Kasumi-1 (cell line): ENCODE measurements at places on chromosomes 12 and 14.

- no peak for DNase-seq
Measured at GRCh38 chr12:130446846-130447654, 109.4 kb downstream of the PIWIL1 start.

DNA sequence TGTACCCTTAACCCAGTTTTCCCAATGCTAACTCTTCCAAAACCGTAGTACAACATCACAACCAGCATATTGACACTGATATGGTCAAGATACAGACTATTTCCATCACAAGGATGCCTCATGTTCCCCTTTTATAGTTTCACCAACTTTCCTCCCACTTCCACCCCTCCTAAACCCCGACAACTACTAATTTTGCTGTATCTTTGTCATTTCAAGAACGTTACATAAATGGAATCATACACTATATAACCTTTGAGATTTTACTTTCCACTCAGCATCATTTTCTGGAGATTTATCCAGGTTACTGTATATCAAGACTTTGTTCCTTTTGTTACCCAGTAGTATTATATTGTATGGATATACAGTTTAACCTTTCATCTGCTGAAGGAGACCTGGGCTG lies 88.9 kb downstream of the MED13L start:
- DNase-seq, result no peak

DNA sequence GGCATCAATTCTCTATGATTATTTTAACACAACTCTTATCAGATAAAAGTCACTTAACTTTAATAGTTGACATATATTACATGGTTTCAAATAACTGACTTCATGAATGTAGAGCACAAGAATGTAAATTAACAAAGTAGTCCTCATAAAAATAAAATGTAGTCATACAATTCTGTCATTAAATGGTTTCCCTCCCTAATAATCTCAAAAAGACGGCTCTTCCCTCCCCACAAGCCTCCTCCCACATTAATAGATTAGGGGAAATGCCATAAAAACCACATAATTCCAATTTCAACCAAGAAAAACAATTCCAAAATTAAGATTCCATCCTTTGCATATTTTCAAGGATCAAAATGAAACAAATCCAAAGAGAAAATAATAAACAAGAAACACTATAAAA lies 36.7 kb downstream of the SPTLC2 start:
- DNase-seq, result no peak

DNA sequence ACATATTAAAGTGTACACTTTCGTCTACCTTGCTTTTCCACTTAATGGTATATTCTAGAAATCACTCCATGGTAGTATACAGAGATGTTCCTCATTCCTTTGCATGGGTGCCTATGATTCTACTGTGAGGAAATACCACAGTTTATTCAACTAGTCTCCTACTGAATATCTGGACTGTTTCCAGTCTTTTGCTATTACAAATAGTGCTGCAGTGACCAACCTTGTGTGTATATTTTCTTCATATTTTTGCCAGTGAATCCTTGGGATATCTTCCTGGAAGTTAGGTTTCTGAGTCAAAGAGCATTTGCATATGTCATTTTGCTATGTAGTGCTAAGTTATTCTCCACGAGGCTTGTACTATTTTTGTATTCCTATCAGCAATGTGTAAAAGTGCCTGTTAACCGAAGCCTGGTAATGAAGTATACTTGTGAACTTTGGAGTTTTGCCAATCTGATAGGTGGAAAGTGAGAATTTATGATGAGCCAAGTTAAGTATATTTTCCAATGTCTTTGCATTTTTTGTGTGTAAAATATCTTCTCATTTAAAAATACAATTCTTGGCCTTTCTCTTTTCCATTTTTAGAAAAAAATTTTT lies 31.3 kb upstream of the TMEM263 start:
- DNase-seq, result no peak

DNA sequence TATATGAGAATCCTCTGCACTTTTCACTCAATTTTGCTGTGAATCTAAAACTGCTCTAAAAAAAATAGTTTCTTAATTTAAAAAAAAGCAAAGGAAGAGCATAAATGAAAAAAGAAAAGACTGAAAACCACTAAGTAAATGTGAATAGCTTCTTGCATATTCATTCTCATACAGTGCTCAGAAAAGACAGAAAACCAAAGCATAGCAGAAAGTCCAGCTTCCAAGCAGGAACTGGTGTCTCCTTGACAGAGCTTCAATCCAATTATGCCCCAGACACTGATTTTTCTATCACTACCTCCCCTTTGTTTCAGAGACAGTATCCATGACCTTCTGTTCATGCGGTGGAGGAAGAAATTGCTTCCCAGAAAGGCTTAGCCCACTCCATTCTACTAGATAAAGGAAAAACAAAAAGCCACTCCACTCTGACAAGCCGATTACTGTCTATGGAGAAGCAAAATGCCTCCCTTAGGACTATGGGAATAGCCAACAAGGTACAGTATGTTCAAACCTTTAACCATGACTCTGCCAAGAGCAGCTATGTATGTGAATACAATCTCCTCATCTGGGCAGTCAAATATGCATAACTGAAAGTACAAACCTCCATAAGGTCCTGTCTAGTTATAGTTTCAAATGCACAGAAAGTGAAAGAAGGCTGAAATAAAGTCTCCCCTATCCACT lies 40.6 kb downstream of the ATF7 start:
- no peak for DNase-seq

DNA sequence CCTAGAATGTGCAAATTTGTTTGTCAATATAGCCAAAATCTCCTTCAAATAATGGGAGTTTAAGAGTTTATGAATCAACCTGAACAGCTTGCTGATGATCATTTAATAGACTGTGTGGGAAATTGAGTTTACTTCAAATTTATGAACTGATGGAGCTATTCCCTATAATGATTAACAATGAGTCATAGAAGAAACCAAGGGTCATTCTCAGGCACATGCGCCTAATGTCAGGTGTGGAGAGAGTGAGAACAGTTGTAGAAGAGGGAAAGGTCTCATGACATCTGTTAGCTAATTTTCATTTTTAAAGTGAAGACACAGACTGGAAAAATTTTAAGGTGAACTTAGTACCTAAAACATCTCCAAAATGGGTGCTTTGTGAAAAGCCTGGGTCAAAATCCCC lies 191.8 kb downstream of the BMP4 start:
- no peak for DNase-seq

DNA sequence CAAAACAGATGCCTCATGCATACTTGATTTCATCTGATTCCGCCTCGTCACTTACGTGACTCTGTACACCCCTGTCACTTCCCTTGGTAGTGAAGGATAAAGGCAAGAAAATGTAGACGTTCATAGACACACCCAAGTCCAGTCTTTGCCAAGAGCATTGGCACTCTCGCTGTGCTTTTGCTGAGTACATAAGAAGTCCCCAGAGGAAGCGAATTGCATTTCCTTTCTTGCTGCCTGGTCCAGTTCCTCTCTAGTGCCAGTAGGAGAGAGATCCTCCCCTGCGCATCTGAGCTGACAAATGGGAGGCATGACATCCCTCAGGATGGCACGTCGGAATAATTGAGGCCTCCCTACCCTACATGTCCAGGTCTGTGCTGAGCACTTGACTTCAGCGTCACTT lies 21.3 kb upstream of the RIN3 start:
- no peak for DNase-seq

DNA sequence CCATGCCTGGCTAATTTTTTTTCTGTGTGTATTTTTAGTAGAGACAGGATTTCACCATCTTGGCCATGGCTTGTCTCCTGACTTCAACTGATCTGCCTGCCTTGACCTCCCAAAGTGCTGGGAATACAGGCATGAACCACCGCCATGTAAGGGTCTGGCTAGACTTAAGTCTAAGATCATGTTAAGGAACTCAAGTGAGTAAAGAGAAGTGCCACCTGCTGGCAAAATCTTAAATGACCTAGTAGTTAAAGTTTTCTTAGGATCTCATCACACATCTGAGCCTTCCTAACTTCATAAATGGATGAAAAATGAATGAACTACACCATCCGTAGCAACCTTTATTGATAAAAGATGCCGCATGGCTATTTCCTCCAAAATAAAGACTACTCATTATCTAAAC lies 1.7 kb upstream of the C12orf56 start:
- DNase-seq, result peak; percentile 60

GRCh38 chr12:90679674-90680073 lies 275.3 kb downstream of the CCER1 start:
- DNase-seq, result no peak

DNA sequence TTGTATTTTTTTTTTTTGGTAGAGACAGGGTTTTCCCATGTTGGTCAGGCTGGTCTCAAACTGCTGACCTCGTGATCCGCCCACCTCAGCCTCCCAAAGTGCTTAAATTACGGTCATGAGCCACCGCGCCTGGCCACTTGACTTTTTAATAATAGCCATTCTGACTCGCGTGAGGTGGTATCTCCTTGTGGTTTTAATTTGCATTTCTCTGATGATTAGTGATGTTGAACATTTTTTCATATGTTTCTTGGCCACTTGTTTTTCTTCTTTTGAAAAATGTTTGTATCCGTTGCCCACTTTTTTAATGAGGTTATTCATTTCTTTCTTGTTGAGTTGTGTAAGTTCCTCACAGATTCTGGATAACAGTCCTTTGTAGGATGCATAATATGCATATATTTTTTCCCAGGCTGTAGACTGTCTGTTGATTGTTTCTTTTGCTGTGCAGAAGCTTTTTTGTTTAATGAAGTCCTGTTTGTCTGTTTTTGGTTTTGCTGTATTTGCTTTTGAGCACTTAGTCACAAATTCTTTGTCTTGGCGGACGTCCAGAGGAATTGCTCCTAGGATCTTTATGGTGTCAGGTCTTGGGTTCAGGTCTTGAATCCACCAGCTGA lies 10.3 kb upstream of the PGAM5 start:
- no peak for DNase-seq

DNA sequence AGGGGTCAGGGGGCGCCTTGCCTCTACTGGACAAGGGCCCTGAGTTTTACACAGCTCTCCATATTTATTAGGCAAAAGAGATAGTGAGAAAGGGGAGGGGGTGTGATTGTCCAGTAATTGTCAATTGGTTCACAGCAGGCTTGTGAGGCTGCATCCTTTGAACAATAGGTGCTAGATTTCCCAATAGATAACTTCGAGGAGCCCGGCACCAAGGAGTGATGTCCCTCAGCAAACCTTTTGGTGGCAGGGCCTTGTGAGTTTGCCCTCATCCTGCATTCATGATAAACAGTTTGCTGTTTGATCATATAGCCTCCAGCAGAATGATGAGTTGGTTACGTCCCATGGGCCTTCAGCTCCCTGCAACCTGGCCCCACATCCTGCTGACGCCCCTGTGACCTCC lies 2.7 kb upstream of the PRIMA1 start:
- no peak for DNase-seq

DNA sequence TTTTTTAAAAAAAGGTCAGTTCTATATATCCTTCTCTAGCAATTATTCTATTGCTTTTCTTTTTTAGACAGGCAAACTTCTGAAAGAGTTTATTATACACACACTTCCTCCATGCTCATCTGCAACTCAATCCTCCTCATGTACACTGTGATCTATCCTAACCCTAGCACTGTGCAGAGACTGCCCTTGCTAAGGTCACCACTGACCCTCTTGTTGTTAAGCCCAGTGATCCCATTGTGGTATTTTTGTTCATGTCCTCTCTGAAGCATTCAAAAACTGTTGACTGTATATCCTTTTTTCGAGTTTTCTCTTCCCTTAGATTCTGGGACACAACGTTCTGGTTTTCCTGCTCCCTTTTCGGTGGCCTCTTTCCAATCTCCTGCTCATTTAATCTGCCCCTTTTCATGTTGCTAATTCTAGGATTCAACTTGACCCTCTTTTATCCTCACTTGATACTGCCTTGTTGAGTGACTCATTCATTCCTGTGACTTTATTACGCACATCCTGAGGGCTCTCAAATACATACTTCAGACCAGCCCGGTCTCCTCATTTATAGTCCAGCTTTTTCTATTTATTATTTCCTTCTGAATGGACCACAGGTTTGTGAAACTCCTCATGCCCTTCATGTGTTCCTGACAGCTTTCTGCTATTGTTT lies 53.9 kb upstream of the PTPRB start:
- DNase-seq, result no peak

DNA sequence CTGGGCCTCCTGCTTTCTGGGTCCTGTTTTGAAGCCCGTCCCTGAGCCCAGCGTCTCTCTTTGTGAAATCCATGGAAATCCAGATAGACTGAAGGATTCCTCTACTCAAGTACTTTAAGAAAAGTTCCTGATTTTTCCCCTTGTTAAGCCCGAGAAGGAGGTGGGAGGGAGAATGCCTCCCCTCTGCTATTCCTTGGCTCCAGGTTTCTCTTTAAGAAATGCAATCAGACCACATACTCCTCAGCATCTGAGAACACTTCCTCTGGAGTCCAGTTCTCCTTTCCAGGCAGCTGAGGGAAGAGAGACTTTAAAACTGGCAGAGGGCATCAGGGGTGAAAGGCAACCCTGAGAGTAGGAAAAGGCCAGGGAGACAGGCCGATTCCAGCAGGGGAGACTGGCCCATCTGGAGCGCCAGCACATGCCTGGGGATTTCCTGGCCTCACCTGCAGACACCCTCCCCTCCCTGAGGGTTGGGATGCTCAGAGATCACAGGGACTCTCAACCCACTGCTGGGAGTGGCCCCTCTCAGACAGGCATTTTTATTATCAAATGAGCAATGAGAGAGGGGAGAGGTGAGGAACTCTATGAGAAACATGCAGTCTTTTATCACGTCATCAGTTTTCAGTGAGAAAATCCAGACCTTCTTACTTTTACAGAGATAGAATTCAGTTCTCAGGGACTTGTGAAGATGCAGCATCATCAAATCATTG lies 2.0 kb upstream of the EMP1 start:
- DNase-seq, result no peak

- no peak for DNase-seq
Measured at GRCh38 chr12:124716208-124717130, 147.2 kb downstream of the SCARB1 start.

DNA sequence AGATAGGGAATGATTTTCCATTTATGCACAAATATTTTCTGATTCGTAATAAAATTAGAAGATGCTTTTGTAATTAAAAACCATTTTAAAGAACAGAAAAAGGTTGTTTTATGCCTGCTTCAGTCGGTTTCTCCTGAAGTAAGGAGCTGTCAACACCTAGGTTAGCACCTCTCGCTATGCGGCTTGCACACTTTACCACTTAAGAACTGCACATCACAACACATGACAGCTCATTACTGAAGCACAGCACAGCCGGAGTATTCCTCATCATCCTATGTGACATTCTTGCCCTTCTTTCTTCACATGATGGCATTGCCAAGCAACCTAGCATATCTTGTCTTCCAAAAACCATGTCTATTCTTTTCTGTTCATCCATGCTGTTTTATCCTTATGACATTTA lies 5.4 kb upstream of the WIF1 start:
- DNase-seq, result no peak

DNA sequence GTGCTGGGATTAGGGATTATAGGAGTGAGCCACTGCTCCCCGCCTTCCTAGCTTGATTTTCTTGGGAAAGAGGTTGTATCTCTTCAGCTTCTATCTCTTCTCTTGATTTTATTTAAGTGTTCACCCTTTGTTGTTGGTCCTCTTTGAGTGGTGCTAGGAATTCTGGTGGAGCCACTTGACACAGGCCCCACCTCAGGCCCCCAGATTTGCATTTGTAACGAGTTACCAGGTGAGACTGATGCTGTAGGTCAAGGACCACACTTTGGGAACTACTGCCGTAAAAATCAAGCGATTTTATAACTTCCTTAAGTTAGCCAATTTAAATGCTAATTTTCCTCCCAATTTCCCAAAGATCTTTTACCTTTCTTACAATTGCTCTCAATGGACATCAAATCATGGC lies 26.3 kb downstream of the SRGAP1 start:
- DNase-seq, result no peak

GRCh38 chr12:43482311-43483085 lies 69.5 kb downstream of the ADAMTS20 start:
- peak; percentile 47 for DNase-seq

- no peak for DNase-seq
Measured at GRCh38 chr12:67042697-67043131, 226.4 kb upstream of the CAND1 start.
